ENCODE measurements at places on chromosomes 16 and 17.
A peak's percentile ranks its signal among the peaks of the same experiment; 100 is the strongest.

DNA sequence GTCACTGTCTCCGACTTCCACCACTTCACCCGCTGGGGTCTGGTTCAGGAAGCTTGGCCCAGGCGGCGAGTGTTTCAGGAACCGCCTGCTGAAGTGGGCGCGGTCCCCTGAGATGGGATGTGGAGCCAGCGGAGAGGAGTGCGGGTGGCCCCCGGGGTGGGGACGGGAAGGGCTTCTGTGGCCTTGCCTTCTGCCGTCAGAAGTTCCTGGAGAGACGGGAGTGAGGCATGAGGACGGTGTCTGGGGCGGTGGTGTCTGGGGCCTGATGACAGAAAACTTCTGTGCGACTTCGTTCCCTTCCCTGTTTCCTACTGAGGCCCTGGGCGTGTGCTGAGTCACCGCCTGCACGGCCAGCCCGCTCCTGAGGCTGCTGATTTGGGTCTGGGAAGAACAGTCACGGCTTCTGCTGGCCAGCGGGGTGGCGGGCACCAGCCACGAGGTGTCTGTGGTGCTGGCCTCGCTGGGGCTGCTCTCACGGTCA lies 12.3 kb upstream of the NLRC3 start:
- no peak for DNase-seq

DNA sequence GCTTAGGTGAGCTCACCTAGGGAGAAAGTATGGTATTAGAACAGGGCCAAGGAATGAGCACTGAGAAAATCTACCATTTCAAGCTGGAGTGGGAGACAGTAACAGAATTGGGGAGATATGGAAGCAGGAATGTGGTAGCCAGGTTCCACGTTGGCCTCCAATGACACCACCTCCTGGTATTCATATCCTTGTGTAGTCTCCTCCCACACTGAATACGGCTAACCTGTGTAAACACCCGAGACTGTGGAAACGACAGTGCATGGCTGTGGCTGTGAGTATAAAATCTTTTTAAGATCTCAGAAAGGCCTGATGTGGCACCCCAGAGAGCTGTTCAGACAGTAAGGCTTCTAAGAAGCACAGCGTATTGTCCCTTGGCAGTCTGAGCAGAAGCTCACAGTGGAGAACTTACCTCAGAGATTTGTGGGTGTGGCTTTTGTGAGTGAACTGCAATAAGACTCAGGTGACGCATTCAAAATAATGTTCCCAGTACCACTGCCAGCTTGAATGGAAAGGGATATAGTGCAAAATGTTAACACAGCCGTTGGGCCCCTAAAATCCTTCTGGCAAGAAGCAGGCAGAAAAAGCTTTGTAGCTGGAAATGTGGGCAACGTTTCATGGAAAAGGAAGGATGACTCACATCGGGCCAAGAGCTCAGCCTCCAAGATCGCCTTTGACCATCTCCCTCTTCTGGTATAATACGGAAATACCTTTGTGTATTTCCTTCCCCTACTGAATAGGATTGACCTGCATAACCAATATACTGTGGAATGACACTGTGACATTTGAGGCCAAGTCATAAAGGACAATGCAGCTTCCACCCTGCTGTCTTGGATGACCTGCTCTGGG lies 14.4 kb downstream of the SDR42E1 start:
- no peak for DNase-seq

GRCh38 chr16:26212599-26212998 lies 520.8 kb downstream of the HS3ST4 start:
- no peak for DNase-seq

DNA sequence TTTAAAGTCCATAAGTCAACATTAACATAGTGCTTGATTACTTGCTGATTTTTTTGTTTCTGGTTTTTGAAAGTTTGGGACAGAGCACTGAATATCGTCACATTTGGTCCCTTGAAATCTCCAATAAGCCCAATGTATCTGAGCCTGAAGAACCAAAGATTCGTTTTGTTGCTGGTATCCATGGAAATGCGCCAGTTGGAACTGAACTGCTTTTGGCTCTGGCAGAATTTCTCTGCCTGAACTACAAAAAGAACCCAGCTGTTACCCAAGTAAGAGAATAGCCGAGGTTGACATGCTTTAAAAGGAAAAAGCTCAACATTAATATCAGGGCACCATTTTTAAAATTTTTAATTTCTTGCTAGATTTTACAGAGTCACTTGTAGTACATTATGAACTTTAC lies 27.7 kb upstream of the GOSR1 start:
- no peak for DNase-seq

- DNase-seq, result peak; percentile 4
Observed at GRCh38 chr16:17416461-17417311, 54.1 kb downstream of the XYLT1 start.

DNA sequence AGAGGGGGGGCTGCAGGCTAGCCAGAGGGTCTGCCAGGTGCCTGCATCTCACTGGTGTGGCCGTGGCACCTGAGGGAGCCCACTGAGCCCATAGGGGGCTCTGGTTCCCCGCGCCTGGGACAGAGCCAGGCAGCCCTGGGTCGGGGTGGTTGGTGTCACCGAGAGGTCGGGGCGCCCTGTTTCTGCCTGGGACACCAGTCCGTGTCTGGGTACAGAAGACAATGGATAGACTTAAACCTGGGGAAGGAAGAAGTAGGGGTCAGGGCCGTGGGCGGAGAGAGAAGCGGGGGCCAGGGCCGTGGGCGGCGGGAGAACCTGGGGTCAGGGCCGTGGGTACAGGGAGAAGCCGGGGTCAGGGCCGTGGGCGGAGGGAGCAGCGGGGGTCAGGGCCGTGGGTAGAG lies 3.0 kb downstream of the RFNG start:
- DNase-seq, result no peak

DNA sequence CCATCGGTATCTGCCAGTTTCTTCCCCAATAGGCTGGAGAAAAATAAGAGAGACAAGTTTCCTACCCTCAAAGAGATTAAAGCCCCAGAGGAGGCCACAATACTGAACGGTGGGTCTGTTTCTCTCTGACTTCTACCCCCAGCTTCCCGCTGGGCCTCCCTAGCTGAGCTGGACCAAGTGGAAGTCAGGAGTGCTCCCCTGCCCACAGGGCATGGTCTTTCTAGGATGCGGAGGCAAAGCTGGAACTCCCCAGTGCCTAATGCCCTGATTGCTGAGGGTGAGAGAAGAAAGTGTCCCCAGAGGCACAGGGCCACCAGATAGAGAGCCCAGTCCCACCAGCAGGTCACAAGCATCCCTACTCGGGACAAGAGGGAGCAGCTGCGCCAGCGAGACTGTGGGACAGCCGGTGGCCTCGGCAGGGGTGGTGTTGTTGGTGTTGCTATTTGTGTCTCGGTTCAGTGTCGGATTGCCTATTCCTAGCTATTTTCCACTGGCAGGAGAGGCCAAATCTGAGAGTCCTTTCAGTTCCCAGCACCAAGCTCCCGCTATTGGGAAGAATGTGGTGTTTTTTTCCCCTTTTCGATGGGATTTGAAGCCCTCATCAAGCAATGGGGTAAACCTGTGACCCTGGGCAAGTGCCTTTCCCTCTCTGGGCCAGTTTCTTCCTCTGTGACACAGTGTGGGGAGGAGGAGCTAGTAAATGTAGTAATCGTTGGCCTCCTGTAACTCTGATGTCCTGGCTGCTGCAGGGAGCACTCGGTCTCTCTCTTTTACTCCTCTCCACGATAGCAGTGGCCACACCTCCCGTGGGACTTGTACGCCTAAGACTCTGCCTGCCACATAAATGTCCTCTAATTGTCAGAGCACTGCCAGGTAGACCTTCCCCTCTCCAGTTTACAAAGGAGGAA lies 22.5 kb upstream of the TBX2 start:
- no peak for DNase-seq

GRCh38 chr17:59643159-59644140 lies 23.8 kb downstream of the CLTC start:
- no peak for DNase-seq

- no peak for DNase-seq
Observed at GRCh38 chr17:32523017-32523680, 36.4 kb downstream of the CDK5R1 start.

DNA sequence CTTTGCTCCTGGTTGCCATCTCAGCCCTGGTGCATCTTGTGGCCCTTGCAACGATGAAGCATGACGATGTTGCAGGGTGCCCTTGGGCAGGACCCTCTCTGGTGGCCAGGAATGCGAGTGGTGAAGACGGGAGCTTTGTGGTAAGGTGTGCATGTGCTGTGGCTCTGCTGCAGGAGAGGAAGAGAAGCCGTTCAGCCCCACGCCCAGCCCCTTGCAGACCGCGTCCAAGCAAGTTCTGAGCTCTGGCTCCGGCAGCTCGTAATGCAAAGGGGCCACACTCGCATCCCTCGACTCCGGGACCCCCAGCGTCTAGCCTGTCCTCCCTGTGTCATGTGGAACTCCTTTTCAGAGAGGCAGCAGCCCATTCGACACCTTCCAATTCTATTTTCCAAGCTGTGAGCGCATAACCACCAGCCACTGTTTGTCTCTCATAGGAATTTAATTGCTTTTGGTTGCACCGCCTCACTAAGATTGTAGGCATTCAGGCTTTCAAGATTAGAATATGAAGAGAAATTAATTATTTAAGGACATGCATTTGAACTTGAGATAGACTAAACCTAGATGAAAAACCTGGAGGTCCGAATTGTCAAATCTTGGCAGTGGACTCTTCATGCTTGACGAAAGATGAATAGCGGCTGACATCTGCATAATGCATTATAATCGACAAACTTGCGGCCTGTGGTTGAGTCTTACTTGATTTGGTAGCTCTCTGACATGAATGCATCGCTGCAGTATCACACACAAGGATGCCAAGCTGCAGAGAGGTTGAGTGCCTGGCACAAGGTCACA lies 21.1 kb upstream of the KCNG4 start:
- no peak for DNase-seq

DNA sequence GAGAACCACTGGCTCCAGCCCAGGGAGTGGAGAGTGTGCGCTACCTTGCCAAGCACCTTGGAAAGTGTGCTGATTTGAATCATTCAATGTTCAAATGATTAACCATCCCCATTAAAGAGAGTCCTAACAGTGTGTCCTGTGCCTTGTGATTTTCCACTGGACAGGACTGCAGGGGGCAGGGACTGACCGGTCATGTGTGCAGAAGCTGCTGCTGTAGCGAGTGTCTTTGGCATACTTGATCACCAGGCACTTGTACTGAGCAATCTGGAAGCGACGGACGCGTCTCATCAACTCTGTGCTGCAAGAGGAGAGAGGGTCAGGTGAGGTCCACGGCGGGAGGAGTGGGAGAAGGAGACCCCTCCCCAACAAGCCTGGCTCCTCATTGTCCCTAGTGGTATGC lies 2.0 kb downstream of the TK1 start:
- DNase-seq, result no peak

- no peak for DNase-seq
Observed at GRCh38 chr17:7852919-7853690, 1.8 kb upstream of the TMEM88 start.

- DNase-seq, result no peak
Observed at GRCh38 chr17:52158450-52159042, at the start of gene CA10. TSS of gene CA10 (minus strand) at chr17:52158714.

- no peak for DNase-seq
Observed at GRCh38 chr16:4837733-4838501, 9.2 kb downstream of the GLYR1 start.

DNA sequence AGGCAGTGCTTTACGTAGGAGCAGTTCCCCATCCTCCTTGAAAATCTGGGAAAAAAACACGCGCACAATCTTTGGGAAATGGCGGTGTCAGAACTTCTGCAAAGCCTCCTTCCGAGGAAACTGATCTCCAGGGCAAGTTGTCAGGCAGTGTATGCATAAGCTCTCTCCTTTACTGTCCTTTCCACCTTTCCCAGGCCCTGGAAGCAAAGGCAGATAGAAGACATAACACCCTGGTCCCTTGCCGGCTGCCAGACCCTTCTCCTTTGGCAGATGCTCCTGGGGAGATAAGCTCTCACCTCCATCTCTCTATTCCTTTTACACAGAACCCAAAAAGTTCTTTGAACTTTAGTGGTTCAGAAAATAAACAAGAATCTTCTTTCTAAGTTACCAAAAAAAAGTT lies 12.4 kb downstream of the TOB1 start:
- no peak for DNase-seq

All from stimulated activated CD8-positive, alpha-beta memory T cell treated with anti-CD3 and anti-CD28 coated beads, Interleukin-7, amount 100 ng/mL, for 1 hour (primary cell).